Activated CD8-positive, alpha-beta T cell treated with anti-CD3 and anti-CD28 coated beads for 36 hours (primary cell): ENCODE measurements at places on chromosomes 6 and 20. TPM values are rescaled to one million over a fixed set of nuclear protein-coding genes. Genes with fewer than 3 reads are reported as not detected.

DNA sequence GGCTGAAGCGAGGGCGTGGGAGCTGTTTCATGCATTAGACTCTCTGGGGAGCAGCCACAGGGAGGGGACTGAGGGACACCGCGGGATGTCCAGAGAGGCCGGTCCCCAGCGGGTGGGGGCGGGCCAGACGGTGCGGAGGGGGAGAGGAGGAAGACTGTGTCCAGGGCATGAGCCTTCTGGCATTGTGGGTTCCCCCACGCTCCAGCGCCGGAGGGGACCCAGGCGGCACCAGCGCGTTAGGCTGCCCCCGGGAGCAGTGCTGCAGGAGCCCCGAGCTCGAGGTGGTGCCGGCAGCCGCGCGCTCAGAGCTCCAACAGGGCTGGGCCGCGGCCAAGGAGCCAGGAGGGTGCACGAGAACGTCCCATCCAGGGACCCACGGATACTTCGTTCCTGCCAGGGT lies 14.4 kb downstream of the SLC22A3 start:
- H3K27me3 ChIP-seq, result peaks cover 3% of the 10 kb centered on the region
- no peaks in the 10 kb centered on the region for H3K36me3 ChIP-seq
- H3K27ac ChIP-seq, result no peak overlapping the region
- no peak for DNase-seq
- no peaks in the 10 kb centered on the region for H3K4me1 ChIP-seq

GRCh38 chr6:17392978-17393891 lies at the start of gene CAP2:
CAP2 (plus strand) TSS chr6:17393595; CDS start chr6:17421556, 27,961 bp downstream.
- DNase-seq, result peak; percentile 3
- H3K4me1 ChIP-seq, result peaks cover 4% of the 10 kb centered on the region
- H3K27ac ChIP-seq, result no peak within 1 kb of the TSS
- peak within 1 kb of the TSS; percentile 62 for H3K4me3 ChIP-seq
- peaks cover 55% of the 10 kb centered on the region for H3K27me3 ChIP-seq
- peaks cover 1% of the 10 kb centered on the region for H3K36me3 ChIP-seq

DNA sequence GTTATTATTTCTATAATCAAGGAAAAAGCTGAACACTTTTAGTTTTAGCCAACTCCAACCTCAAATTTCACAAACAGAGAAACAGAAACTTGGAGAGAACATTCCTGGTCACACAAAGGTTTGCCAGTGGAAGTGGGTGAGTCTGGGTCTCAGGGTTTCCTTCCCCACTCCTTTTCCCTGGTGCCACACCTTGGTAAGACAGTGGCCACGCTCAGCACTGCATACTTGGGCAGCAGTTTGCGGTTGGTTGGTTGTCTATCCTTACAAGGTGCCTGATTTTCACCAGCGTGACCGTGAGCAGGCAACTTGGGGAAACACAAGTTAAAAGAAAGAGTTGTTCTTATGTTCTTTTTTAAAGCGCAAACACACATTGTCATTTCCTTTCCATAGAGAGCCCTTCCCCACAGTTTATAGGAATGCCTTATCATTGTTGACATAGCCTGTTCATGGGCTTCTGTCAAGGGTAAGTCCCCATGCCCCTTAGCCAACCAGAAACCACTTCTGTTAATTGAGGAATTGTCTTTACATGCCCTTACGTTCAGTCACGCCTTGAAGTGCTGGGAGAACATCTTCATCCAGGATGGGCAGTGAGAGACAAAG lies 82.2 kb downstream of the RIN2 start:
- H3K27ac ChIP-seq, result no peak overlapping the region
- H3K4me3 ChIP-seq, result no peak overlapping the region
- no peaks in the 10 kb centered on the region for H3K4me1 ChIP-seq
- H3K27me3 ChIP-seq, result peaks cover 3% of the 10 kb centered on the region
- DNase-seq, result no peak

DNA sequence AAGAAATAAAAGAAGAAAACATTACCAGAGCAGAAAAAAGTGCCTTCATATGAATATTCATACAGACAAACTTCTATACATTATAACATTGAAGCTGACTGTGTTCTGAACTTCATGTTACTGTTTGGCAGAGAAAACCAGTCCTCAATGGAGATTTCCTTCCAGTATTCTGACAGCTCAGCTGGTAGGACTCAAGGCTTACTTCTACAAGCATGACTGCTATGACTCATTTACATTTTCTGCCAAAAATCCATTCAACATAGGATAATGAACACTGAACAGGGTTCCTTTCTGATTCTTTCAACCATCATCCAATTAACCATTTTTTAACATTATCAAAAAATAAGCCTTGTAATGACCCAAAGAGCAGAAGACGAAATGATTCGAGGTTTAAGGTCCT lies 25.4 kb downstream of the COL9A1 start:
- peaks cover 31% of the 10 kb centered on the region for H3K27me3 ChIP-seq
- H3K27ac ChIP-seq, result no peak overlapping the region
- no peak overlapping the region for H3K4me3 ChIP-seq
- H3K36me3 ChIP-seq, result no peaks in the 10 kb centered on the region
- no peaks in the 10 kb centered on the region for H3K4me1 ChIP-seq

DNA sequence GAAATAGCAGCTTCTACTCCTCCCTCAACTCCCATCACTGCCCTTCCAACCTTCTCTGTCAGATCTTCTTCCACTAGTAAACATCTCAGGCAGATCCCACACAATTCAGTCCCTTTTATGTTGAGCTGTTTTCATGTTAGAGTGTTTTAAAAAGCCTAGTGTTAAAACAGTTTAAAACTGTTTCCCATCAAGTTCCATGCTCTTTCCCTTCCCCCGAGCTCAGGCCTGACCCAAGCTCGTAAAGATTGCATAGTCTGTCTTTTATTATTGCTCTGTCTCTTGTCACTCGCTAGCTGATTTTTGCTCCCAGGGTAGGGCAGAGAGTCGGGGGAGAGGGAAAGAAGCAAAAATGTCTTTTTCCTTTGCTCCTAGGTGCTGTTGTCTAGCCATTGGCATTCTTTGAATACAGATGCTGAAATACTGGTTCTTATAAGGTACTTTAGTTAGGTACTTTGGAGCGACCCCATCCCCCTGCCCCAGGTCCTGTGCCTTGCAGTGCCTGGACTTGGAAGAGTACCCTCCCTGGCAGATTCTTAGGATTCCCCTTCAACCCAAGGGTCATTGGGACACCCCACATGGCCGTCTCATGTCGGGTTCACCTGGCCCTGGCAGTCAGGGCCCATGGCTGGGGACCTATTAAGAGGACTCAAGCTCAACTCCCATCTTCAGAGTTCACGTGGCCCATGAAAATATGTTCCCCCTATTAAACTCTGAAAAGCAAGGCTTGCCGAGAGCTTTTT lies 101.2 kb upstream of the ARMC2 start:
- peaks cover 2% of the 10 kb centered on the region for H3K27me3 ChIP-seq
- DNase-seq, result no peak
- H3K4me3 ChIP-seq, result no peak overlapping the region

- DNase-seq, result peak; percentile 64
- H3K36me3 ChIP-seq, result no peaks in the 10 kb centered on the region
- no peak overlapping the region for H3K4me3 ChIP-seq
- H3K27me3 ChIP-seq, result peaks cover 1% of the 10 kb centered on the region
Measured at GRCh38 chr20:17843246-17844132, 125.1 kb downstream of the SNX5 start.

- H3K4me1 ChIP-seq, result no peaks in the 10 kb centered on the region
- no peak overlapping the region for H3K27ac ChIP-seq
- peaks cover 13% of the 10 kb centered on the region for H3K27me3 ChIP-seq
- H3K4me3 ChIP-seq, result no peak overlapping the region
Measured at GRCh38 chr20:40587038-40587437, 102.0 kb downstream of the MAFB start.

DNA sequence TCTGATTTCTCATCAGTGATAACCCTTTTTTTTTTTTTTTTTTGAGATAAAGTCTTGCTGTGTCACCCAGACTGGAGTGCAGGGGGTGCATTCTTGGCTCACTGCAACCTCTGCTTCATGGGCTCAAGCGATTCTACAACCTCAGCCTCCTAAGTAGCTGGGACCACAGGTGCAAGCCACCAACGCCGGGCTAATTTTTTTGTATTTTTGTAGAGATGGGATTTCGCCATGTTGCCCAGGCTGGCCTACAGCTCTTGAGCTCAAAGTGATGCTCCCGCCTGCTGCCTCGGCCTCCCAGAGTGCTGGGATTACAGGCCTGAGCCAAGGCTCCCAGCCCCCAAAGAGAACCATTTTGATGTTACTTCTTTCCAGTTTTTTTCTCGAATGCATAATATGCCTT lies 2.2 kb downstream of the FABP7 start:
- no peaks in the 10 kb centered on the region for H3K36me3 ChIP-seq
- H3K27ac ChIP-seq, result no peak overlapping the region
- no peak overlapping the region for H3K4me3 ChIP-seq
- DNase-seq, result no peak
- peaks cover 20% of the 10 kb centered on the region for H3K27me3 ChIP-seq

GRCh38 chr6:32668226-32668747 lies 1.8 kb upstream of the HLA-DQB1 start:
- peaks cover 35% of the 10 kb centered on the region for H3K4me1 ChIP-seq
- peak; percentile 56 for DNase-seq
- H3K36me3 ChIP-seq, result peaks cover 2% of the 10 kb centered on the region
- no peak overlapping the region for H3K4me3 ChIP-seq

GRCh38 chr6:45483501-45483900 lies 105.8 kb upstream of the SUPT3H start:
- no peak overlapping the region for H3K4me3 ChIP-seq
- no peaks in the 10 kb centered on the region for H3K27me3 ChIP-seq
- no peak for DNase-seq
- peaks cover 36% of the 10 kb centered on the region for H3K4me1 ChIP-seq
- no peak overlapping the region for H3K27ac ChIP-seq
- peaks cover 19% of the 10 kb centered on the region for H3K36me3 ChIP-seq

GRCh38 chr6:4913705-4914419 lies 90.0 kb downstream of the RPP40 start:
- no peak for DNase-seq
- H3K4me1 ChIP-seq, result peaks cover 64% of the 10 kb centered on the region
- H3K36me3 ChIP-seq, result peaks cover 10% of the 10 kb centered on the region
- peak overlapping the region; percentile 49 for H3K27ac ChIP-seq
- no peaks in the 10 kb centered on the region for H3K27me3 ChIP-seq

GRCh38 chr6:6434723-6435122 lies 114.3 kb upstream of the F13A1 start:
- no peak for DNase-seq
- peaks cover 3% of the 10 kb centered on the region for H3K27me3 ChIP-seq
- no peak overlapping the region for H3K27ac ChIP-seq
- H3K4me1 ChIP-seq, result no peaks in the 10 kb centered on the region
- H3K4me3 ChIP-seq, result no peak overlapping the region
- no peaks in the 10 kb centered on the region for H3K36me3 ChIP-seq

- peaks cover 72% of the 10 kb centered on the region for H3K36me3 ChIP-seq
- H3K27ac ChIP-seq, result peak overlapping the region; percentile 96
- peak overlapping the region; percentile 78 for H3K4me3 ChIP-seq
- peaks cover 7% of the 10 kb centered on the region for H3K27me3 ChIP-seq
- no peak for DNase-seq
- peaks cover 80% of the 10 kb centered on the region for H3K4me1 ChIP-seq
Measured at GRCh38 chr6:106101466-106101865, 15.3 kb downstream of the PRDM1 start.

DNA sequence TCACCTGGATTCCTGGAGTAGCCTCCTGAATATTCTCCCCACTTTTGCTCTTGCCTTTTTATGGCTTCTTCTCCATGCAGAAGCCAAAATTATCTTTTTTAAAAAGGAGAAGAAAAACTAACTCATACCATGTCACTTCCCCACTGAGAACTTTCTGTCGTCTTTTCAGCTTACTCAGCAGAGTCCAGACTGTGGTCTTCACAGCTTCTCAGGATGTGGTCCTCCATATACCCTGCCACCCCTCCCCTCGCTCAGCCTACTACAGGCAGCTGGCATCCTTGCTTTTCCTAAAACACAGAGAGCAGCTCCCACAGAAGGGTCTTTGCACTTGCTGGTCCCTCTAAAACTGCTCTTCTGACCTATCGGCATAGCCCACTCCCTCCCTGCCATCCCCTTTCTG lies 89.4 kb upstream of the ISM1 start:
- no peak overlapping the region for H3K27ac ChIP-seq
- H3K36me3 ChIP-seq, result no peaks in the 10 kb centered on the region
- no peaks in the 10 kb centered on the region for H3K27me3 ChIP-seq
- H3K4me1 ChIP-seq, result no peaks in the 10 kb centered on the region

- H3K27ac ChIP-seq, result no peak overlapping the region
- H3K27me3 ChIP-seq, result no peaks in the 10 kb centered on the region
- no peak for DNase-seq
- no peaks in the 10 kb centered on the region for H3K36me3 ChIP-seq
Measured at GRCh38 chr20:14632906-14633305, 295.5 kb upstream of the FLRT3 start.

- no peak overlapping the region for H3K27ac ChIP-seq
- H3K4me1 ChIP-seq, result peaks cover 25% of the 10 kb centered on the region
- H3K36me3 ChIP-seq, result peaks cover 10% of the 10 kb centered on the region
- H3K4me3 ChIP-seq, result no peak overlapping the region
- H3K27me3 ChIP-seq, result no peaks in the 10 kb centered on the region
- no peak for DNase-seq
Measured at GRCh38 chr6:2166717-2167116, 78.7 kb downstream of the GMDS start.

GRCh38 chr20:21189761-21190523 lies 64.1 kb downstream of the KIZ start:
- H3K36me3 ChIP-seq, result no peaks in the 10 kb centered on the region
- no peak overlapping the region for H3K27ac ChIP-seq
- DNase-seq, result no peak
- no peak overlapping the region for H3K4me3 ChIP-seq

GRCh38 chr6:81564470-81565068 lies 187.9 kb downstream of the TENT5A start:
- no peak overlapping the region for H3K27ac ChIP-seq
- DNase-seq, result no peak
- H3K36me3 ChIP-seq, result no peaks in the 10 kb centered on the region
- H3K4me1 ChIP-seq, result no peaks in the 10 kb centered on the region
- H3K4me3 ChIP-seq, result no peak overlapping the region
- H3K27me3 ChIP-seq, result no peaks in the 10 kb centered on the region

DNA sequence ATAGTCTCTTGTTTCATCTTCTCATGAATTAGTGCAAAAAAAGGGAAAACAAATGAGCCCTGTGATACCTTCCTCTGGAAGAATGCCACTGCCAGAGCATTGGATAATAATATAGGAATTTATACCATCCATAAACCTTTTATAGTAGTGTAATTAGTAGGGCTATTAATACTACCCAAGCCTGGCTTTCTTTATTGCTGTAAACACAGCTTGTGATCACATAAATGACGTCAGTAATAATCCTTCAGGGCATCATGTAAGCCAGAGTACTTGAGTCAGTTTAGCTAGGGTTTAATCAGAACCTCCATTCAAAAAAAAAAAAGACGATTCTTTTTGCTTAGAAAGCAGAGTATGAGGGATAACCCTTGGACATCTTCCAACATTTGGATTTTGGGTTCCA lies 264.8 kb downstream of the SLC35F1 start:
- peaks cover 5% of the 10 kb centered on the region for H3K27me3 ChIP-seq
- H3K4me1 ChIP-seq, result no peaks in the 10 kb centered on the region
- H3K4me3 ChIP-seq, result no peak overlapping the region
- H3K36me3 ChIP-seq, result no peaks in the 10 kb centered on the region
- H3K27ac ChIP-seq, result no peak overlapping the region
- DNase-seq, result no peak

TREM2 gene
- total RNA-seq, result not detected

FAM83D gene
- 13.8 TPM for total RNA-seq

FAM209B gene
- not detected for total RNA-seq

SALL4 gene
- 0.74 TPM for total RNA-seq

AIF1 gene
- 253 TPM for total RNA-seq

SPEF1 gene
- 0.23 TPM for total RNA-seq

TBC1D7 gene
- total RNA-seq, result 21.3 TPM

BHLHE23 gene
- not detected for total RNA-seq
